ENCODE measurements at places on chromosomes 2 and 18. TPM values are rescaled to one million over a fixed set of nuclear protein-coding genes. Genes with fewer than 3 reads are reported as not detected.

DNA sequence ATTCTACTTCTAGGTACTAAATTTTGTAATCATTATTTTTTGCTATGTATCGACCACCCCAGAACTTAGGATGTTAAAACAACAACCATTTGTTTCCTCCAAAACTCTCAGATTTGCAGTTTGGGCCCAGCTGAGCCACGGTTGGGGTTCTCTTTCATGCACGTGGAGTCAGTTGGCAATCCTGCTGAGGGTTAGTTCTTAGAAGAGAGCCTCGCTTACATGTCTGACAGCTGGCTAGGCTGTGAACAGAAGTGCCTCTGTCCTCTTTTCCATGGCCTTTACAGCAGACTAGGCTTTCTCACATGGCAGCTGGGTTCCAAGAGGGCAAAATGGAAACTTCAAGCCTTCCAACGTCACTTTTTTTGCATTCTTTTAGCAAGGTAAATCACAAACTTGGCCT is 9.3 kb upstream of the RGPD4 start:
- no peak for DNase-seq

DNA sequence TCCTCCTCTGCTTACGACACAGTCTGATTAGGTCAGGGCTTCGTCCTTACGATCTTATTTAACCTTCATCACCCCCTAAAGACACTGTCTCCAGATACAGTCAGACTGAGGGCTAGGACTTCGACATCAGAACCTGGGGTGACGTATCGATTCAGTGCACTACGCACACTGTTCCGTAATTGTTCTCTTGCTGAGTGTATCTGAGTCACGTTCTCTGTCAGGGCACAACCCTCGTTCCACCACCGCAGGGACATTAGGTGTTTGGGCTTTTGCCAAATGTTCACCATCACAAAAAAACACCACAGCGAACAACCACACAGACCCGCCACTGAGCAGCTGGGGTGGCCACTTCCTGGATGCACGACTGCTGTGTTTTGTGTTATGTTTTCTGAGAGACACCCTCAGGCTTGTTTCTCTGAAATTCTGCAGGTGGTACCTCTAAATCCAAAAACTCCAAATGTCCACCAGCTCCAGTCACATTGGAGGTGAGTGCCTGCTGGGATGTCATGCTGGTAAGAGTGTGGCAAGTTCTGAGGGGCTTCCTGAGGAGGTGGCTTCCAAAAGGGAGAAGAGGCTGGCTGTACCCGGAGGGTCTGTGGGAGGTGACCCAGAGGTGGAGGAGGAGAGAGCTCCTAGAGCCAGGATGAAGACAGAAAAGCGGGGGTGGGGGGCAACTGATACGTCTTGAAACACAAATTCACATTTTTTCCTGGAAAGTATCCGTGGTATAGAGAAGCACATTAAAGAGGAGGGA is 66.6 kb downstream of the ADNP2 start:
- DNase-seq, result no peak

GRCh38 chr2:207422380-207422779 is 107.4 kb upstream of the CREB1 start:
- DNase-seq, result no peak

The DRC1 gene
- not detected for polyA plus RNA-seq

The GKN1 gene
- not detected for polyA plus RNA-seq

Data from mammary epithelial cell (primary cell).